CD4-positive, alpha-beta T cell treated with Interleukin-4 for 1 hour (primary cell): ENCODE measurements at places on chromosomes 7 and 10.

- DNase-seq: peak; percentile 15
These were observed 5.4 kb downstream of the SGPL1 start for GRCh38 chr10:70820976-70821750.

- peak; percentile 65 for DNase-seq
These were observed 17.6 kb upstream of the ORAI2 start for GRCh38 chr7:102415685-102416225.

DNA sequence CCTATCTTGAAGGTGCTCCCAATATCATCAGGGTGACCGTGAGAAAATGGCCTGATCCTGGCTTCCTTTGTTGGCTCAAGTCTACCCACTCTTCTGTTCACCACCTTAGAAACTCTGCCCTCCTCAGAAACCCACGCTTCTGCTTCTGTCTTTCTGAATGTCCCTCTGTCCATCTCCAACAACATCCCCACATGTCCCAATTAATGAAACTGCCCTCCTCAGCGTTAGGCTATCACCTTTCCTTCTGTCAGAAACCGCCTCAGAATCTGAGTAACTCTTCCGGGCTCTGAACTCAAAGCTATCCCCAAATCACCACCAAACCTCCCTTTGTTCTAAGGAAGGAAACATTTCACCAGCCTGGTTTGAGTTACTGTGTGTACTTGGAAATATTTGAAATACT, 315.8 kb upstream of the ZNF32 start:
- no peak for DNase-seq

- no peak for DNase-seq
These were observed 84.5 kb upstream of the SEMA3C start for GRCh38 chr7:81003326-81003725.

GRCh38 chr7:91089382-91089963, 174.8 kb upstream of the FZD1 start:
- DNase-seq: peak; percentile 2

DNA sequence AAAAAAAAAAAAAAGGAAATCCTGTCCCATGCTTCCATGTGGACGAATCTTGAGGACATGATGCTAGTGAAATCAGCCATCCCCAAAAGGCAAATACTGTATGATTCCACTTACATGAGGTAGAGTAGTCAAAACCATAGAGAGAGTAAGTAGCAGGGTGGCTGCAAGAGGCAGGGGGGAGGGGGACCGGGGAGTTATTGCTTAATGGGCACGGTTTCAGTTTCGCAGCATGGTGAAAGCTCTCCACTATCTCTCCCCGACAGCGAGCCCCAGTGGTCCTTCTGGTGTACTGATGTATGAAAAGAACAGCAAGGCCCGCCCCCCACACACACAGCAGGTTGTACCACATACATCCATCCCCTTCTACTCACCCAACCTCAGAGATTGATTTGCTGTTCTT, 32.8 kb downstream of the NOD1 start:
- peak; percentile 78 for DNase-seq

DNA sequence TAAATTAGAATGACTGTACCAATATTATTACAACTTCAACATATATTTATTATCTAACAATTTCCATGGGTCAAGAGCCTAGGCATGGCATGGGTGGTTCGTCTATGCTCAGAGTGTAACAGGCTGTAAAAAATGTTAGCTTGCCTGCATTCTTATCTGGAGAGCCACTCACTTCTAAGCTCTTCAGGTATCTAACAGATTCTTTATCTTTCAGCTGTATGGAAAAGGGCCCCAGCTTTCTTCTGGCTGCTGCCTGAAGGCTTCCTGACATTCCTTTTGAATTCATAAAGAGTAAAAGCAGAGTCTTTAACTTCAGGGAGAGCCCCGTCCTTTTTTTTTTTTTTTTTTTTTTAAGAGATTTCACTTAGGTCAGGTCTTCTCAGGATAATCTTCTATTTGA, 648.8 kb downstream of the NXPH1 start:
- no peak for DNase-seq

- peak; percentile 84 for DNase-seq
These were observed at the start of the genes CDC123 and NUDT5 for GRCh38 chr10:12195603-12196506. Gene CDC123 (plus strand): TSS chr10:12196188. CDS start chr10:12196246, 58 bp downstream. Gene NUDT5 (minus strand): TSS chr10:12195891. CDS start chr10:12186291, 9,600 bp downstream.

DNA sequence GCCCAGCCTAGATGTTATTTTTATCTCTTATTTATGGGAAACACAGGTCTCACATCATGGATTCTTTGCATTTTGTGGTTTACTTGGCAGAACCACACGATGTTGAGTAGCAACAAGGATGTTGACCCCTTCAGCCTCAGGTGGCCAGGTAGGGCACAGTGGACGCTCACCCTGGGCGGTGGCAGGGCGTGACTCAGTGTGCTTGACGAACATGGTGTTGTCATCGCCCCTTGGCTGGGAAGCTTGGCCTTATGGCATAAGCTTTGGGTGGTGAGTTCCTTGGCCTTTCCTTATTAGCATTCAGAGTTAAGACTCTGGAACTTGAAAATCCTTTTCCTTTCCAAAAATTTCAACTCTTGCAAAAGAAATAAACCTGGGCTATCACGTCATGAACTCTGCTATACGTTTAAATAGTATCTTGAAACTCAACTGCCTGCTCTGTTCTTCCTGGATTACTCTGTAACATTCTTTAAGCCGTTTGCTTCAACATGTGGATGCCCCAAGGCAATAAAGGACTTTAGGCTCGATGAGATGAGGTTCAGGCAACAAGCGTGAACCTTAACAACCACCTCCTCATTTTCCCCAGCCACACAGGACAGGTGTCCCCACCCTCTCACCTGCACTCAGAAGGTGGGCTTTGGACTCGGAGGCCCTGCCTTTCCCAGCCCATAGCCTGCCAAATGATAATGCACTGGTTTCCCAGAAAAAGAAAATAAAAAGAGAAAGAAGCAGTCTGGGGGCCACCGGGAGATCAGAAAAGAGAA, 22.5 kb upstream of the ECHDC3 start:
- DNase-seq: no peak

GRCh38 chr7:93316730-93317129, 84.6 kb downstream of the VPS50 start:
- no peak for DNase-seq

GRCh38 chr7:141748396-141748795, 10.2 kb downstream of the SSBP1 start:
- no peak for DNase-seq

- no peak for DNase-seq
These were observed 100.0 kb downstream of the TCERG1L start for GRCh38 chr10:131211559-131211958.

DNA sequence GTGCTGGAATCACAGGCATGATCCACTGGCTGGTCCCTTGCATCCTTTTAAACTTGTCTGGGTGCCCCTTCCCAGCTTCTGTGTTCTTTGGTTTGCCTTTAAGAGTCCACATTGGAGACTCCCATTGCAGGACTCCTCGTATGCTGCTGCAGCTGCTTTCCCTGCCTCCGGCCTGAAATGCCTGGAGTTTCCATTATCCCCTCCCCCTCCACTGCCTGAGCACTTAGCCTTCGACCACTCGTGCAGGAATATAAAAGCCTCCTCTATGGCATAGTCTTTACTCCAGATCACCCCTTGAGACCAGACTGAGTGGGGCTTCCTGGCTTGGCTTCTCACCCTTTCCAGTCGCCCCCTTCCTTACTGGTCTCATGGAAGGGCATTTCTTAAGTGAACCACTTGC, 80.2 kb downstream of the RHOBTB1 start:
- DNase-seq: no peak

DNA sequence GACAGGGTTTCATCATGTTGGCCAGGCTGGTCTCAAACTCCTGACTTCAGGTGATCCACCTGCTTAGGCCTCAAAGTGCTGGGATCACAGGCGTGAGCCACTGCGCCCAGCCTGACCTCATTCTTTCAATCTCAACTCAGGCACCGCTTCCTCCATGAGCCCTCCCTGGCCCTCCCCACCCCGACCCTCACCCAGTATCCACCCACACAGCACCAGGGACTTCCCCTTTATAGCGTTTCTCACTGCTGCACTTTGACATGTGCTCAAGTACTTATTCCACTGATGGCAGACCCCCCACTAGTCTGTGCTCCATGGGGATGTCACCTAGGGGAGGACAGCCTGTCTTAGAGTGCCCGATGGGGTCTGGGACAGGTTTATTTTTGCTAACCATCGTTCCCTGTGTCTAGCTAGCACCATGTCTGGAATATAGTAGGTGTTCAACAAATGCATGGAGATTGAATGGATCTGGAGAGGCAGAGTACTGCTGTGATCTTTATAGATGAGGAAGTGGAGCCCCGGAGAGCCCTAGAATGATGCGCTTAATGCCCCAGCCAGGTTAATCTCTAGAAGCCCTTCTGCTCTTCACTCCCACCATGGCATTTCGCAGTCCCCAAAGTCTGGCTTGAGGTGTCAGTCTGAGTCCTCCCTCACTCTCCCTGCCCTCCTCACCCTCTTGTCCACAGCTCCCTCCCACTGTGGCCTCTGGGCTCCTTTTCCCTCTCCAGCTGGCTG, 258.8 kb downstream of the RPS24 start:
- no peak for DNase-seq

GRCh38 chr7:92762851-92763250, 73.5 kb downstream of the CDK6 start:
- no peak for DNase-seq

DNA sequence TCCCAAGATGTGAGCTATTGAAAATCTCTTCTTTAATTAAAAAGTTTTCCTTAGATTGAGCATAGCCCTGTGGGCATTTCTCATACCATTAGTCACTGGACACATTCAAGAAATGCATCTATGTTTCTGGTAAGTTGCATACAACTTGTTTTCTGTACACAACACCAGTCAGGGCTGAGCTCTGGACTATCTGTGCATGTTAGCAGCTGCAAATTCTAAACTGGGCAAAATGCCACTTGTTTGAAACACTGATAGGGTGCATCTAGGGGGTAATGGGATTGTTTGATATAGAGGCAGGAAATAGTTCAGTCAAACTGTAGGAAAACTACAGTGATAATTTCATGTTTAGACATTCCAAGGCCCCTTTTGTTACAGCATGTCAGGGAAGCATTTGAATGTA, 145.6 kb upstream of the NPY start:
- DNase-seq: no peak

- DNase-seq: no peak
These were observed 400.3 kb downstream of the RPS24 start for GRCh38 chr10:78433766-78434535.

GRCh38 chr10:11115337-11115736, 97.7 kb downstream of the CELF2 start:
- no peak for DNase-seq

GRCh38 chr7:12028508-12028907, 182.6 kb upstream of the TMEM106B start:
- DNase-seq: no peak

- DNase-seq: no peak
These were observed 194.3 kb upstream of the PRKCQ start for GRCh38 chr10:6774406-6774805.

- no peak for DNase-seq
These were observed 10.9 kb upstream of the INPP5A start for GRCh38 chr10:132526676-132527075.

- DNase-seq: no peak
These were observed 14.3 kb downstream of the PCBD1 start for GRCh38 chr10:70874061-70874460.

- DNase-seq: peak; percentile 35
These were observed 494 bp downstream of the PALS2 start for GRCh38 chr7:24573554-24574338.

DNA sequence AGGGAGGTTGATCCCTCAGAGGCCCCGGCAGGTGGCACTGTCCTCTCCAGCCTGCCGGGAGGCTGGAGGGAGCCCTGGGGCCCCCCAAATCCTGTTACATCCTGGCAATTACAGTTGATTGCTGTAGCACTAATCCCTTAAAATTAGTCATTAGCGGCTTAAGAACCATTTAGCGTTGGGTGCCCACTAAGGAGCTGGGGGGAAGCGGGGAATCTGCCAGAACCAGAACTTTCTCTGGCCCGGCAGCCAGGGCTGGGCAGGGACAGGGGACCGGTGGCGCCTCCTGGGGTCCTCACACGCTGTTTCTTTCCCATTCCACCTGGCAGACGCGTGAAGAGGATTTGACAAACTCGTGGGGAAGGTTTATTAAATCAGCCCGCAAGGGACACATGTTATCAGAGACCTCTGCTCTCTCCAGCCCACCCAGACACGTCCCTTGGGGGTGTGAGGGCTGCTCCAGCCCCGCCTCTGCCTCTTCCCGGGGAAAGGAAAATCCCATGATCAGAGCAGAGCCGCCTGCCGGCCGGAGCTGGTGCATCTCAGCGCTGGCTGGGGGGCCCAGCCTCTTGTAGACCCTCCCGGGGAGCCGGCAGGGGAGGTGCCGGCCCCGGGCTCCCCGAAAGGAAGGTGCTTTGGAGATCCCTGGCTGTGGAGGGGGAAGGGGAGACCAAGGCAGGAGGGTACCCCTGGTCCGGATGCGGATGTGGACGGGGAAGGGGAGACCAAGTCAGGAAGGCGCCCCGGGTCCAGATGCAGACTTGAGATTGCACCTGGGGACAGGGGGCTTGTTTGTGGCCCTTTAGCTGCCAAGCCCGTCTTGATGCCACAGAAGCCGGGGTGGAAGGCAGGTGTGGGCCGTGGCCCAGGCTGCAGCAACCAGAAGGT, 142.7 kb downstream of the ELFN1 start:
- DNase-seq: no peak

DNA sequence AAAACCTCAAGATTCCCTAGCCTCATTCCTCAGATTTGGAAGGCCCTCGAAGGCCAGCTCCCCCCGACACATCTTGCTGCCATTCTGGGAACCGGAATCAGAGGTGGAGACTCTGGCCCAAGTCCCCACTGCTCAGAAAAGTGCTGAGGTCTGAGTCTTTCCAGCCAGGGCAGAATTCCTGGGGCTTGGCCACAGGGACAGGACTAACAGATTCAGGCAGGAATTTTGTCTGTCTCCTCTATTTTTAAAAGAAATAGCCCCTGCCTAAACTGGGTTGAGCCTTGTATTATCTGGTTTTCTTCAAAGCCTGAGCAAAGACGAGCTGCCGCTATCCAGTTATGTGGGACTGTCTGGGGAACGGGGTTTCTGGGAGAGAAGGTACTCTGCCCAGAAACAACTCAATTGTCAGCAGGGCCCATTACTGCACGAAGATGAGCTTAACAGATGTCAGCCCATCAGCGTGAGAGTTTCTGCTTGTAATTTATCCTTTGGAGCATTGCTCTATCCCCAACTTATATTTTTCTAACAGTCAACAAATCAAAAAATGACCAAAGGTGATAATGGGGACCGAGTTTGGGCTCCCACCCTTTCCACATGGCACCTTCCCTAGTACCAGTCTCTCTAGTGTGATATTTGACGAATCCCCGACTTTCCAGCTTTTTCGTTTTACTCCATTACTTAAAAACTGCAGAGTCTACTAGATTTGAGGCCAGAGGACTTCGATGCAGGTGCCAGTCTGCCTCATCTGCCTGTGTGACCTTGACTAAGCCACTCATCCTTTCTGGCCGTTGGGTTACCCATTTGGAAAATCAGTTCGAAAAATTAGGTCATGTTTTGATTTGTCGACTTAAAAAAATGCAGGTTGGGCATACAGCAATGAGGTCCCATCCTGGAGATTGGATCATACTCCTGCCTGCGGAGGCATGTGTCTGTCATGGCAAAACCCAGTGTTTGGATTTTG, 110.9 kb downstream of the WDR11 start:
- no peak for DNase-seq

- DNase-seq: no peak
These were observed 8.3 kb downstream of the COBL start for GRCh38 chr7:51308265-51308664.
